ENCODE measurements at places on chromosomes 2 and 18.

GRCh38 chr18:21930177-21930576 lies 189.6 kb downstream of the MIB1 start:
- no peak for DNase-seq

- DNase-seq = no peak
These were observed 104.2 kb downstream of the ASAP2 start for GRCh38 chr2:9310798-9311197.

DNA sequence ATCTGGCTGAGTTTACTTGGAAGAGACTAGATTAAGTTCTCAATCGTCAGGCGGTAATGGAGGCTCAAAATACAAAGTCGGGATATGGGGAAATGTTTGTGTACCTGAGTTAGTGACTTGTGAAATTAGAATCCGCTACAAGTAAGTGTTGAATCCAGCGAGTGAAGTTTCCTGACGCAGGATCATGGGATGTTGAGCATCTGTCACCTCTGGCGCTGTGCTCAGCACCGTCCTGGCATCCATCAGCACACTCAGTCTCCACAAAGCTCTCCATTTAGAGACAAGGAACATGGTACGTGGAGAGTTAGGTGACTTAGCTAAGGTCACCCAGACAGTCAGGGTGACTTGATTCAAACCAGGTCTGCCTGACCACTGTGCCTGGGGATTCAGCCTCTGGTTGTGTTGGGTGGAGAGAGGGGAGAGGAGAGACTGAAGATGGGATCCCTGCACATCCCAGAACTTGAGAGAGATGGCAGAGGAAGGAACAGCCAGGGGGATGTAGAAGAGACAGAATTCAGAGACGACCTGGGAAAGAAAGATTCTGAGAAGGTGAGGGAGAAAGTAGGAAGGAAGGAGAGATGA lies 251.2 kb downstream of the ACKR3 start:
- DNase-seq = no peak

- DNase-seq = no peak
These were observed 35.9 kb downstream of the INPP4A start for GRCh38 chr2:98480598-98480997.

DNA sequence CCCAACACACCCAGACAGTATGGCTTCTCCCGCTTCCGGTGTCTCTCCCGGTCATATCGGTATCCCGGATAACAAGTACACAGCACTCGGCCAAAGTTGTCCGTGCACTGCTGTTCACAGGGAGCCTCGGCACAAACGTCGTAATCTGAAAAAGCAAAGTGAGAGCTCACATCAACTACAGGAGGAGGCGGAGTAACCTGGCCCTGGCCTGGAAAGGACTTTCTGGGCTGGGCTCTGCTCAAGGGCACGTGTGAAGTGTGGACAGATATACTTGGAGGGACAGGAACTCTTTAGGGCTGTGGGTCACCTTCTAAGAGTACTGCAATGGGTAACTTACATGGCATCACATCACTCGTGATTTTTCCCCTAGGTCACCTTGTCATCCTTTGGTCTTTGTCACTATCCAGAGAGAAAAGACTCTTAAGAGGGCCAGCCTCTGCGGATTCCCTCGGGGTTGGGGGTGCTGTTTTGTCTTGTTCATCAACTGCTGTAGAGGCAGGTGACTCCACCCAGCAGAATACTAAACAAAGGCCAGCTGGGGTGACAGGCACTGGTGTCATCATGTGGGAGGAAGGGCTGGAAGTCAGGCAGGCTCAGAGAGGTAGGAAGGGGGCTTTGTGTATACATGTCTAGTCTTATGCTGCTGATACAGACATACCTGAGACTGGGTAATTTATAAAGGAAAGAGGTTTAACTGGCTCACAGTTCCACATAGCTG lies 110.6 kb upstream of the LMAN1 start:
- no peak for DNase-seq

DNA sequence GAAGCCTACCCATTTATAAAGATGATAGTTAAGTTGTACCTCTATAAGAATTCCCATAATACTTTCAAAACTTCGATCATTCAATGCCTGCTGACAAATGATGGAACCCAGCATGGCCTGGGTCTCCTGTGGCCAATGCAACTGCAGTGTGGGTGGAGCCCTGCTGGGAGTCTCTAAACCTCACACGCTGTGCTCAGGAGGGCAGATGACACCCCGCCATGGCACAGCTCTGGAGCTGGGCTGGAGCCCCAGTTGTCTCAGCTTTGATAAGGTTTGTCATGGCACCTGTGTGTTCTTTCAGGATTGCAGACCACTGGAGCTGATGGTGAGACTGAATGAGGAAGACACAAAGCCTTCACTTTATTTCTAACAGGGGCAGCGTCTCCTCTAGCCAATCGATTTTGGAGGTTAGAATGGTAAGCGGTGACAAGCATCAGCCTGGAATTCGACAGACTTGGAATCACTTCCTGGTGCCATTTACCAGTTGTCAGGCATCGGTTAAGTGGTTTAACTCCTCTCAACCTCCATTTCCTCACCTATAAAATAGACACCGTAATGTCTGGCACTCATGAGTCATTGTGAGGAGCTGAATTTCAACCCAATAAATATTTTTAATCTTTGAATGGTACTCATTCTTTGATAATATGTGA lies 383.6 kb upstream of the SALL3 start:
- no peak for DNase-seq

GRCh38 chr2:168183308-168183997 lies 63.9 kb downstream of the STK39 start:
- no peak for DNase-seq

DNA sequence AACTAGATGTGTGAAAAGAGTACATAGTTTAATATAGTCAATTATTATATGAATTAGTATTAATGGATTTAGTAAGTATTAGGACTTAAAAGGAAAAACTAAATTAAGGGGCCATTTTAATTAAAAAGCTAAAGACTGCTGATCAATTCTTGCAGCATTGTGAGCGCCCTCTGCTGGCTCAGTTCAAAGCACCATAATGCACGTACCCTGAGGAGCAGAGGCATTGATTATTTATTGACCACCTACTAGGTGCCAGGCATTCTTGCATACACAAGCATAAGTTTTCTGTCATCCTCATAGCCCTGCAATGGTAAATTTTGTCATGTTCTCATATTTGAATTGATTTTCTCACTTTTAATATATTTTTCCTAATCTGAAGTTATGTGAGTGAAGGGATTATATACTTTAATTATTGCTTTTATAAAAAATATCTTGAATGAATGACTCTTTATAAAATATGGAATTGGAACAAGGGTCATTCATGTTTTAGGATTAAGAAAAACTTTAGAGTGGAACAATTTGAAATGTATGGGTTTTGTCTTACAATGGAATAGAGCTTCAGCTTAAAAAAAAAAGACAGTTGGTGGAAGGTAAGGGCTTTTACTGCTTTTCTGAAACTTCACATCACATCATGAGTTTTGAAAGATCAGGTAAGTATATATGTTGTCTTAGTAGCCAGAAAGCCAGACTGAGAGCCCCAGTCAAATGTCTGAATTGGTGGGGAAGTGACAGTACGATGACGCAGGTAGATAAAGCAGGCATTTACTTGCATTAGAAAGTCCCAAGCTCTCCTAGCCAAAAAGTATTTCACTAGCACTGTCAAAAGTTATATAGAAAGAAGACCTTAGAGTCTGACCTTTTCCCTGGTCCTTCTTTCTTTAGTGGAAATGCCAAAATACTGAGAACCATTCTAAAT lies 9.7 kb downstream of the ITGA4 start:
- peak; percentile 89 for DNase-seq

DNA sequence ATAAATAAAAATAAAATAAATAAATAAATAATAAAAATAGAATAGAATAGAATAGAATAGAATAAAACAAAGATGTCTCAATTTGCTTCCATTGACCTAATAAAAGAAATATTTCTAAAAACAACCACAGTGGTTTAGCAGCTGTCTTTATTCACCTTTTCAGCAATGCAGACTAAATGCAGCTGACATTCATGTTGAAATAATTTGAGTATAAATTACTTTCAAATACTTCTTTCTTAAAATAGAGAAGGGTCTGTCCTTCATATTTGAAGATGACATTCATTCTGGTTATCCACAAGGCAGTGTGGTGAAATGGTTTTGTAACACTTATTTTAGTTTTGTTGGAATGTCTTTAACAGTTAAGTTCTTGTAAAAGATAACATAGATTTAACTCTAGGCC lies 469.4 kb downstream of the IRS1 start:
- DNase-seq = no peak

- no peak for DNase-seq
These were observed 32.8 kb downstream of the MYOM1 start for GRCh38 chr18:3186678-3187658.

DNA sequence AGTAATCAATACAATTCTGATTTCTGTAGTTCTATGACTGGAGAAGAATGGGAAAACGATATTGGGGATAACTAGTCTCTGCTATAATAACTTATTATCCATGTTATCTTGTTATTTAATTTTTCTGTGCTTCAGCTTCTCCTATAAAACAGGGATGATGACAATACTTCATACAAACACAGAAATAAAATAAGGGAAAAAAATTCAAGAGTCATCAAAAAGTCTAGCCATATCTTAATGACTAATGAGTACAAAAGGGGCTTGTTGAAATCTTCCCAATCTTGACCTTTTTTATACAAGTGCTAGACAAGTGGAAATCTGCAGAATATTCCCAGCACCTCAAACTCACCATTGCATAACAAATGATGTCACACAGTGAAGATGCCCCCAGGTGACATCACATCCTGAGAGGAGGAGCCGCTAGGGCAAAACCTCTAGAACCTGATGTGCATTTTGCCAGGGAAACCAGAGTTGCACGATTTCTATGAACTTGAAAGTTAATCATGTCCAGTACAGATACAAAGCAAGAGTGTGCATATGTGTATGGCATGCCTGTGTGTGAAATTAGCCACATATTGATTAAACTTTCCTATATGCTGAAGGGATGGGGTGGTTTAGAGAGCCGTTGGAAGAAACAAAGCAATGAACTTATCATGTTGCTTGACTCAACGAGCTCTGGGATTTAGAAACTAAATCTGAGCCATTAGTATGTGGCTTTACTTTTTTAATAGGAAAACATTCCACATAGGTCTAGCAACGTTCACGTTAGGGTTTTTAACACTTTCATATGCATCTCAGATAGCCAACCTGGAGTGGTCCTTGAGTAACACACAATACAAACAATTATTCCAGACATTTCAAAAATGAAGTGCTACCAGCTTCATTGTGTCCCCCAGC lies 278.9 kb downstream of the SLC4A3 start:
- no peak for DNase-seq

GRCh38 chr2:228747483-228747882 lies 523.6 kb downstream of the PID1 start:
- DNase-seq = no peak

DNA sequence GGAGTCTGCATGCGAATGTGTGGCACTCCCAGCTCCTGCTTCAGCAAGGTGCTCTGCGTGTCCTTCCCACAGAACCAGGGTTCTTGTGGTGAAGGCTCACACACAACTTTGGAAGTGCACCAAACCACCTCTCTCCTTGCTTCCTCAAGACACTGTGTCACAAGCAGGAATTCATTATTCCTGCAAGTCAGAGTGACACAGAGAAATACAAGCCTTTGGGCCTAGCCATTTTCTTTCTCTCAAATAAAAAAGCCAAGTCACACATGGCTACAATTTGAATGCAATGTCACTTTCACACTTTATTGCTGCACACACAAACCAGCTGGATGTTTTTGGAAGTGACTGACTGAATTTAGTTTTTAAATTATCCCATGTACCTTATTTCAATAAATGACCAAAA lies 30.1 kb upstream of the THOC1 start:
- DNase-seq = no peak

GRCh38 chr2:21118302-21118920 lies 5.4 kb upstream of the TDRD15 start:
- DNase-seq = no peak
